ENCODE measurements at places on chromosomes 6 and 20.

DNA sequence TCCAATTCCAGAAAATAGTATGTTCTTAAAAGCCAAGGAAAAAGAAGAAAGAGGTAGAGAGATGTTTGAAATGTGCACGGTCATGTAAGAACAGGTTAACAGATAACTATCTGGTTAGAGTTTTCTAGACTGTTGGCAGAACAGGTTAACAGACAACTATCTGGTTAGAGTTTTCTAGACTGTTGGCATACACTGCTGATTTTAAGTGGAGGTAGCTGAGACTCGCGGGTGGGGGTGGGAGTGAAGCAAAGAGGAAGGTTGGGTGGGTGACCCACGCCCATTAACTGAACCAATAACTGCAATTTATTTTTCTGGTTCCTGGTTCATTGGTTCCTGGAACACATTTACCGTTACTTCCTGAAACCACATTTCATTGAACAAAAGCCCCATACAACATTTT, 157.5 kb downstream of the ELOVL4 start:
- no peak for DNase-seq

DNA sequence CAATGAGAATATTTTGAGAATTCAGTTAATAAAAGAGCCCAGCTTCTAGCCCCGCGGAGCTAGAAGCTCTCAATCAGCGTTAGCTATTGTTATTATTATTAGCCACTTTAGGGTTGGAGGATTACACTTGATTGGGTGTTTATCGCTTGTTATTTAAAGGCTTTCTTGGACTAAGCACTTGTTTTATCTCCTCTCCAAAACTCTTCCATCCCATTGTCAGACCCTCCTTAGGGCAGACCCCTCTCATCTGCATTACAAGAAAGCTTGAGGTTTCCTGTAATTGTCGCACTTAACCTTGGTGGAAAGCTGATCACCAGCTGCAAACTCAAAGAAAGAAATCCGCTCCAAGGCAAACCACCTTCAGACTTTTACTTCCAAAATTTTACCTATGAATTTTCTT, 4.8 kb downstream of the DPPA5 start:
- DNase-seq, result no peak

GRCh38 chr6:118980063-118980462, 45.1 kb upstream of the MCM9 start:
- no peak for DNase-seq

GRCh38 chr20:51579137-51579536, 36.6 kb upstream of the NFATC2 start:
- DNase-seq, result no peak

DNA sequence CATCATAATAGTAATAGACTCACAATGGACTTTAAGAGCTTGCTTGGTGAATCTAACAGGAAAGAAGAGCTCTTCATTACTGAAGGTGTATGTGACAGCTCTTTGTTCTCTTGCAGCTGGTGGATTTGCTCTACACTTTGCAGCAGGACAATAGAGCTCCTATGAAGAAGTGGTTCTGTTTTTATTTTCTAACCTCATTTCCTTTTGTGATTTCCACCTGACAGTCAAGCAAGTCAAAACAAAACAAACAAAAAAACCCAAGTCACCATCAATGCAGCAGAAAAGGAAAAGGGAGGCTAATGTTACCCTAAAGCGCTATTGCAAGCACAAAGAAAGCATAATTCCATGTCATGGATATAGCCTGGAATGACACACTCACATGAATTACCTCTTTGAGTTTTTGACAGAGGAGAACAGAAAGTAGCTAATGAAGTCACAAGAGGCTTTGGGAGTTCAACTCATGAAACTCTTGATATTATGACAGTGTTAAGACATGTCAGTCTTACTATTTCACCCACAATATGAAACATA, 1188.1 kb downstream of the EPHA7 start:
- DNase-seq, result no peak

GRCh38 chr6:125942672-125943527, 13.7 kb upstream of the HINT3 start:
- DNase-seq, result no peak
